Stimulated activated CD4-positive, alpha-beta T cell treated with anti-CD3 and anti-CD28 coated beads, TNF-alpha, amount 100 ng/mL, for 1 hour (primary cell): ENCODE measurements at places on chromosomes 12 and 14.

DNA sequence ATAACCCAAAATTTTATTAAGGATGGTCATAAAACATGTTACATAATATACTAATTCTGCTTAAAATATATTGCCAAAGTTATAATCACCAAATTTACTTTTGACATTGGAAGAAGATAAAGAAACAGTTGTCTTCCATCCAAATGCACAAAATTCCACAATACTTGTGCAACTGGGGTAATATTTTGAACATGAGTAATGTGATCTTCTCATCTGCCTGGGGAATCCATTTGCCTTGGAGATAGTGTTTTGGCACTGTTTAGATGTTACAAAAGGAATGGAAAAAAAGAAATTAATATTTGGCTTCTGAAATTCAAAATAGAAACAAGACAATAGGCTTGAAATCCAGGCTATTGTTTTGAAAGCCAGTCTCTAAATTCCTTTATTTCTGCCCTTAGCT, 9.1 kb downstream of the GPR19 start:
- DNase-seq: no peak

- no peak for DNase-seq
Observed at GRCh38 chr14:73397810-73398209, 60.5 kb downstream of the NUMB start.

DNA sequence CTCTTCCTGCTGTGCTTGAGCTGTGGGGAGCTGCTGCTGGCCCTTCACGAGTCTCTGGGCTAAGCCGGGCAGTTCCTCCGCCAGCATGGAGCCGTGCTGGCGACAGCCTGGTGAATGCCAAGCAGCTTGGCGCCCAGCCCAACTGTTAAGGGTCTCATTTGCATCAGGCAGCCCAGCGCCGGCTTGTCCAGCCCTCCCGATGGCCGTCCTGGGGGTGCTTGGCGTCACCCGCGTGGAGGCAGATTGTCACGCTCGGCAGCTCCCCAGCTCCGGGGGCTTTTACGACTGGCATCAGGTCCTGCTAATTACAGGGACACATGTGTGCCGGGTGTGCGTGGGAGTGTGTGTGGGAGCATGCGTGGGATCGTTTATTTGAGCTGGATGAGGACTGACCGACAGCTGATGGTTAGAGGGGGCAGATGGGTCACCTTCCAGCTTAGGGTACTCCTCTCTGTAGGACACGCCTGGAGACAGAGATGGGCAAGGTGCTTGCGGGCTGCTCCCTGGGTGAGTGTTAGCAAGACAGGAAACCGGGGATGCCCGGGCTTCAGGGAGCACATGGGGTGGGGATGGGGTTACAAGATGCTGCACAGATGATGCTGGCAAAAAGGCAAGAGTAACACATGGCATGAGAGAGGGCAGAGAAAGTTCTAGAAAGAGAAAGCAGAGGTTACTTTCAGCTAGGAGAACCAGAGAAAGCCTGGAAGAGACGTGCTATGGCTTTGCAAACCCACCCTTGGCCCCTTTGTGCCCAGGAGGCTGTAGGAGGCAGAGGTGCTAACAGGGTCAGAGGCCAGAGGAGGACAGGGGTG, 64.1 kb downstream of the KIF26A start:
- DNase-seq: no peak

DNA sequence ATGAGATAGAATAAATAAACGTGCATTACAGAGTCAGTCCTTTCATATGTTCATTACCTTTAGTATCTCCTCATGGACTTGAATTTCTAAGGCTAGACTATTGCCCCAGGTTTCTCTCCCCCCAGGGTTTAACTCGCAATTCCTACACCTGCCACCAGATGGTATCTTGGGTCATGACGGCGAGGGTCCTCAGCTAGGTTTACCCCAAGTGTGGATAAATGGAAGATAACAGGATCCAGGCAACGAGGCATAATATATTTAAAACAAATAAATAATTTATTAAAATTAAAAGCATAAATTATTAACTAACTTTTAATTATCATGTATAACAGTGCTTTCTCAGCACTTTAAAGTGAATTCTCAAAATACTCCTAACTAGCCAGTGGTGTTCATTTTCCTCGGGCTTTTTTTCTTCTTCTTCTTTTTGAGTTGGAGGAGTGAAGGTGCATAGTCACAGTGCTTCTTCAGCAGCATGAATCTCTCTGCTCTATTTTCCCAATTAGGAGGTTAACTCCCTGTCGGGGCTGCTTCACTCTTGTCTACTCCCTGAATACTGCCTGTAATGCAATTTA, 243.5 kb upstream of the CAND1 start:
- DNase-seq: no peak

DNA sequence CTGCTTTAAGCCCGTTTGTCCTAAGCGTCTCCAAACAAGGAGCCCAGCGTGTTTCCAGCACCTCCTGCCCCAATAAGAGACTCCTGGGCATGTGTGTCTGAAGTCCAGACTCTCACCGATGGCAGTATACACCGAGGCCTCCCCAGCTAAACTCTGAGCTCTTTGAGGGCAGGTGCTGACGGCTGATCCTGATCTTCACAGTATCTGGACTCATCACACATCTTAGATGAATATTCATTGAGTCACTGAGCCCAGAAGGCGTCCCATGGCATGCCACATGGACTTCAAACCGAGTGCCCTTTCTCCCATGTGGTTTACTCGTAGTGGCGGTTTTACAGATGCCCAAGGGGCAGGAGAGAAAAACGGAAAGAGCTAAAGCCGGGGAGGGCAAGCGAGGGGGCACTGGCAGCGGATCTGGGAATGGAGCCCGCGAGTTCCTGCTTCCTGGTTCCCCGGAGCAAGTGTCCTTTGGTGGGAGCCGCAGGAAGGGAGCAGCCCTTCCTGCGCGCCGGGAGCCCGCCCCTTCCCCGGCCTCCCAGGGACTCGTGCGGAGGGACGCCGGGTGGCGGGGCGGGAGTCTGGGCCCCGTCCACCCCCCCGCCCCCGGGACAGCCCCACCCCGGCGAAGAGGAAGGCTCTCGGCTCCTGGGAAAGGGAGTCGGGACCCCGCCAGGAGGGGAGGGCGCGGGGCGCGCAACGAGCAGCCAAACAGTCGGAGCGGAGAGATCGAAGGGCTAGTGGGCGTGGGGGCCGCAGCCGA, 585 bp upstream of the TEAD4 start:
- no peak for DNase-seq

DNA sequence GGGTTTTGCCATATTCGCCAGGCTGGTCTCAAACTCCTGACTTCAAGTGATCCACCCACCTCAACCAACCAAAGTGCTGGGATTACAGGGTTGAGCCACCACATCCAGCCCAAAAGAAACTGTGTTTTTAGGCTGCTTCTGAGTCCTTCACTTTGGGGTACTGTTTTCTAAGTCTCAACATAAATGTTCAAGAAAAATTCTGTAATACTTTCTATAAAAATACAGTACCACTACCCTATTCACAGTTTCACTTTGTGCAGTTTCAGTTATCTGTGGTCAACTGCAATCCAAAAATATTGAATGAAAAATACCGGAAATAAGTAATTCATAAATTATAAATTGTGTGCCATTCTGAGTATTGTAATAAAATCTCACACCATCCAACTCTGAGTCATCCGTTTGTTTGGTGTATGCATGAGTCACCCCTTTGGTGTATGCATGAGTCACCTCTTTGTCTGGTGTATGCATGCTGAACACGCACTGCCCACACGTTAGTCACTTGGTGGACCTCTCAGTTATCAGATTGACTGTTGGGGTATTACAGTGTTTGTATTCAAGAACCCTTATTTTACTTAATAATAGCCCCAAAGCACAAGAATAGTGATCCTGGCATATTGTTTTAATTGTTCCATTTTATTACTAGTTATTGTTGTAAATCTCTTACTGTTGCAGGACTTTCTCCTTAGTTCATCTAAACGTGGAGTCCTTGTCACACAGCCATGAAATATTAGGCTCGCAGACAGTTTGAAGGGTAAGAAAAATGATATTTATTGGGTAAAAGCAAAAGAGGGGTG, 190.2 kb downstream of the FSCB start:
- DNase-seq: no peak

DNA sequence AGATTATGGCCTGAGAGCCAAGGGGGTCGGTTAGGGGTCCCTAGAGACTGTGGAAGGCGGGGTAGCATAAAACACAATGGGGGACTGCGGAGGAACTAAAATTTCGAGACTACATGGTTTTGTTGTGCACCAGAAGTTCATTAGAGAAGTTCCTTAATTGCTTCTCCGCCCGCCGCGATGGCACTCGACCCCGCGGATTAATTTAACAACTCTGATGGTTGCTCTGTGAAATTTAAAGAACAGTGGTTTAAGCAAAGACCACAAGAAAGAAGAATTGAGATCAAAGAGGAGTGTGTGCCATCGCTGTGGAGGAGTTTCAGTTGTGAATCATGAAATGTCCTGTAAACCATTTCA, 1.4 kb upstream of the CCDC88C start:
- DNase-seq: no peak

DNA sequence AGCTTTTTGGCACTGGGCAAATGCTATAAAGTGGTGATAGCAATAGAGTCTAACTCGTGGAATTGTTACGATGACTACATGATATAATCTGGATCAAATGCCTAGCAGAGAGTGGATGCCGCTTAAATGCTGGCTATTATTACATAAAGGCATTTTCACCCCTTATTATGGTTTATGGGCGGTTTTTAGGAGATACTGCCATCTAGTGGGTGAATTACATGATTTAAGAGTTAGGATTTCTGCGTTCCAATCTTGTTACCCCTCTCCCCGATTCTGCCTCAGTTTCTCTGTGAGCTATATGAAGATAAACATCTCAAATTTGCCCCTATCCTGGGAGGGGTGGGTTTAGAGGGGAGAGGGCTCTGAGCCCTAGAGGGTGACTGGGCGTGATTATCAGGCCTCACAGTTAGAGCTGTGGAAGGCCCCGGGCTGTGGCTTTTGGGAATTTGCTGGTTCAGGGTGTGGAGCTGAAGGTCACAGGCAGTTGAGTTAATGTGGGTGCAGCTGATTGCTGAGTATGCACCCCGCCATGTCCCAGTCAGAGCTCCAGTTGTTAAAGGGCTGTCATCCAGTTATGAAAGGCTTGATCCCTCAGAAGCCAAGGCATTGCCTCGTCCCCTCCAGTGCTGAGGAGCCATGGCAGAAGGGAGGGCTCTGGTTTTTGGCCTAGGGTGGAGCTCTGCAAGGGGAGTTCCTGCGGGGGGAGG, 14.4 kb downstream of the CLSTN3 start:
- DNase-seq: no peak

DNA sequence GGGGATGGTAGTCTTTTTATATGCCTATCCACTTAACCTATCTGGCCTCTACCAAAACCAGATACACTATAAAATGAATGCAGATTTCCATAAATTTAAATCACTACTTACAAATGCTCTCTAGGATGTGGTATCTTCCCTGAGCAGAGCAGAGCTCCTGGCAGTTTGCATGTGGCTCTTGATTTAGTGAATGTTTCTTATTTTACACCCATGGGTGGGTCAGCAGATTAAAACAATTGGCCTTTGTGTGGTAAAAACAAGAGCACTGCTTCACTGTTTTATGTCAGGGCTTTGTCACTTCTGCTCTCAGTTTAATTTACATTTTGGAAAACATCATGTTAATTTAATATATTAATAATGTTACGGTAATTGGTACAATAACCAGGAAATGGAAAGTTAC, 5.5 kb downstream of the TAS2R19 start:
- no peak for DNase-seq

DNA sequence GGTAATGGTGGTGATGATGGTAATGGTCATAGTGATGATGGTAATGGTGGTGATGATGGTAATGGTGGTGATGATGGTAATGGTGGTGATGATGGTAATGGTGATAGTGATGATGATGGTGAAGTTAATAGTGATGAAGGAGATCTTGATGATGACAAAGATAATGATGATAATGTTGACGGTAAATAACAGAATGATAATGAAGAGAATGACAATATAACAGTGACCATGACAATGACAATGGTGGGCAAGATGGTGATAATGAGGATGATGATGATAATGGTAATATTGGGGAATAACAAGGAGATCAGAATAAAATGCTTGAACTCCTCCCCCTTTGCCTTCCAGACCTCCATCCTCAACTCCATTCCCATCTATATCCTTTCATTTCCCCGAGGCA, 233.3 kb upstream of the SFSWAP start:
- DNase-seq: no peak

- DNase-seq: no peak
Observed at GRCh38 chr14:68668531-68668930, 124.3 kb downstream of the ZFP36L1 start.

DNA sequence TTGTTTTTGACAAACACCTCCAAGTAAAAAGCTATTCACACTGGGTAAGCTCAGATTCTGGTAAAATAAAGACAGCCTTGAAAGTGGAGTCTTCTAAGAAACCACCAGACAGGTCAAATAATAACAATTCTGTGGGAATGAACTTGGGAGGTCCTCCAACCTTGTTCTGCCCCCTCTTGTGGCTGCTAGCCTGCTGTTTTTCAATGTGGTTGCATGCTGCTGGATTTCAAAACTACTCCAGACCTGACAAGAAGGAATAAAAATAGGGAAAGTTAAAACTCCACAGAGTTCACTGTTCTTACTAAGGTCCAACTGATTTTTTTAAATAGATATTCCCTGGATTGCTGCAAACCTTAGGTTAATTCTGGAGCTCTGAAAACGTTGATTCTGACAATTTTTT, 32.2 kb upstream of the RIN3 start:
- no peak for DNase-seq

- no peak for DNase-seq
Observed at GRCh38 chr12:16603916-16604575, 1.9 kb downstream of the LMO3 start.

DNA sequence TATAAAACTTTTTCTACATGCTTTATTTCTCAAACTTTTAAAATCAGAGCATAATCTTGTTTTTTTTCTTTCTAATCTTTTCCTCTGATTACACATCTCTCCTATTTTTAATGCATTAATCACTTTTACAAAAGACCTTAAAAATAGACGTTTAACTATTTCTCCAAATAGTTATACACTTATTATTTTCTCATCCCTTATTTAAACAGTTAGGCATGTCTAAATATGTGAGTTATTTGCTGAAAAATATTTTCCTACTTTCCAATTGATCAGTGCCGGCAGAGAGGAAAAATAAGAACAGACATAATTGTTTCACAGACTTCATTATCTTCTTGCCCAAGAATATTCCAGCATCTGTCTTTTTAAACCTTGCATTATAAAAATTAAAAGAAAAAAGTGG, 28.7 kb upstream of the RHOJ start:
- no peak for DNase-seq

GRCh38 chr12:51171884-51172514, 936 bp downstream of the TFCP2 start:
- DNase-seq: no peak

GRCh38 chr12:30361145-30361544, 334.5 kb downstream of the IPO8 start:
- DNase-seq: no peak

- no peak for DNase-seq
Observed at GRCh38 chr12:126883697-126884096, 1383.3 kb upstream of the TMEM132C start.

GRCh38 chr14:24167469-24168114, 4.3 kb upstream of the REC8 start:
- DNase-seq: no peak

DNA sequence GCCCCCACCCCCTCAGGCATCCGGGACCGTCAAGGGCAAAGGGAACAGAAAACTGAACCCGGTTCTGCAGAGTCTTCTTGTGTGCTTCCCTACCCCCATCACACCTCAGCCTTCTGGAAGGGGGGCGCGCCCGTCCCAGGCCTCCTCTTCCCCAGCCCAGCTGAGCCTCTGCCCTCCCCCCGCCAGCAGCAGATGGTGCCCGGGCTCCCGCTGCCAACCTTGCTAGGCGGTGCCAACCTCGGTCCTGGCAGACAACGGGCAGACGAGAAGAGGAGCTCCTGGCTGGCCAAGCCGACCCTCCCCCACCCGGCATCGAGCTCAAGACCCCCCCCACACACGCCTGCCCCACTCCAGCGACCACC, 8.7 kb downstream of the STAC3 start:
- DNase-seq: no peak
